ENCODE measurements at places on chromosomes 1 and 21.

DNA sequence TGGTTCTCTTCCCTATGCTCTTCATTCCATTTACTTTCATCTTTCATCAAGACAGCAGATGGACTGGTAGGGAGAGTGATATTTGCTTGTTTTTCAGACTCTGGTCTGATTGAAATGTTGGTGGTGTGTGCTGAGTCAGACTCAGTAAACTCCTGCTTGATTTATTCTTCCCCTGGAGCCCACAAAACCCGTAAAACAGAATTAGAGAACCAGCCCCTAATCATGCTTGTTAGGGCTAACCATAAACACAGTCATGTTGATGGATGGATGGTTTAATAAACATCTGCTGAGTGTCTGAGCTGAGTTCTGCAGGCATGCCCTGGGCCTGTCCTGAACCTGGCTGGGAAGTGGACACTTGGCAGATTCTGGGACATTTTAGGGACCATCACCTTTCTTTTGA is 24.8 kb downstream of the NOS1AP start:
- DNase-seq = no peak

DNA sequence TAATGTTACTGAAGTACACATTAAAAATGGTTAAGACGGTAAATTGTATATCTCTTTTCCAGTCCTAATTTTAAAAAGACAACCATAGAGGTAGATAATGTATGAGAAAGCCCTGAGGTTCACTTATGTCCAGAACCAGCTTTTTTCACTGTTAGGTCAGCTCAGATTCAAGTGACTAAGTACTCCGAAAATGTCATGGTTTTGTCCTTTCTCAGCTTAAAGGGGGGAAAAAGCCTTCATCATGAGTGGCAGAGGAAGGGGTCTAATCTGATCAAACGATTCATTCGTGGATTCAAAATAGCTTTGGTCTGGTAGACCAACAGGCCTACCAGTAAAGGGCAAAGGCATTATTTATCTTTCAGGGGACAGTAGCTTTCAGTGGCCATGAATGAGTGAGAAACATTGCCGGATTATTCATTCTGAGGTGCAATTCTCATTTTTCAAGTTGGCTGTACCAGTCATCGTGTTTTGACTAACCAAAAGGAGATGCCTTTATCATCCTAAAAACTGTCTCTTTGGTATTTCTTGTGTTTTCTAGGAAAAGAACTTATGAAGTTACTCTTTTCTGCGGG is 208.4 kb downstream of the HHIPL2 start:
- no peak for DNase-seq

DNA sequence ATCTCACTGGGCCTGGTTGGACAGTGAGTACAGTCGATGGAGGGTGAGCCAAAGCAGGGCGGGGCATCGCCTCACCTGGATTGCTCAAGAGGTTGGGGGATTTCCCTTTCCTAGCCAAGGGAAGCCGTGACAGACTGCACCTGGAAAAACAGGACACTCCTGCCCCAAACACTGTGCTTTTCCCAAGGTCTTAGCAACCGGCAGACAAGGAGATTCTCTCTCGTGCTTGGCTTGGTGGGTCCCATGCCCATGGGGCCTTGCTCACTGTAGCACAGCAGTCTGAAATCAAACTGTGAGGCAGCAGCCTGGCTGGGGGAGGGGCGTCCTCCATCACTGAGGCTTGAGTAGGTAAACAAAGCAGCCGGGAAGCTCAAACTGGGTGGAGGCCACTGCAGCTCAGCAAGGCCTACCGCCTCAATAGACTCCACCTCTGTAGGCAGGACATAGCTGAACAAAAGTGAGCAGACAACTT is 11.3 kb downstream of the C1orf105 start:
- DNase-seq = no peak

GRCh38 chr1:92903765-92904164 is 57.5 kb downstream of the DIPK1A start:
- DNase-seq = no peak

GRCh38 chr1:230273141-230273710 is 152.9 kb downstream of the PGBD5 start:
- DNase-seq = no peak

GRCh38 chr1:242886137-242886536 is 361.6 kb upstream of the PLD5 start:
- DNase-seq = no peak

GRCh38 chr1:196181594-196181878 is 426.7 kb downstream of the KCNT2 start:
- no peak for DNase-seq

DNA sequence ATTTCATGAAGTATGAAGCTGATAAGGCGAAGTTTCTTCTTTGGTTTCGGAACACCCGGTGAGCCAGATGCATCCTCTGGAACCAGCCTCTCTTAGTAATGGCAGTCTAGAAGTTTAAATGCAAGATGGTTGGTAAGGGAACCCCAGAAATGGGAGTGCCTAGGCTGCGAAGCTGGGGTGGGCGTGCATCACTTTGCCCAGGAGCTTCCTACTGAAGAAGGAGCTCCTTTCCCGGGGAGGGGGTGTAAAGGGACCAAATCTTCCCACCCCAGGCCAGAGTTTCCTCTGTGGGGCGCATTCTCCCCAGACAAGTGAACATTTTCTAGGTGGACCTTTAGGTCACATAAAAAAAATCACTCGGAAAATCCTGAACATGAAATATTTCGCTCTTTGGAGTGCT is 4.4 kb downstream of the TFF2 start:
- no peak for DNase-seq

DNA sequence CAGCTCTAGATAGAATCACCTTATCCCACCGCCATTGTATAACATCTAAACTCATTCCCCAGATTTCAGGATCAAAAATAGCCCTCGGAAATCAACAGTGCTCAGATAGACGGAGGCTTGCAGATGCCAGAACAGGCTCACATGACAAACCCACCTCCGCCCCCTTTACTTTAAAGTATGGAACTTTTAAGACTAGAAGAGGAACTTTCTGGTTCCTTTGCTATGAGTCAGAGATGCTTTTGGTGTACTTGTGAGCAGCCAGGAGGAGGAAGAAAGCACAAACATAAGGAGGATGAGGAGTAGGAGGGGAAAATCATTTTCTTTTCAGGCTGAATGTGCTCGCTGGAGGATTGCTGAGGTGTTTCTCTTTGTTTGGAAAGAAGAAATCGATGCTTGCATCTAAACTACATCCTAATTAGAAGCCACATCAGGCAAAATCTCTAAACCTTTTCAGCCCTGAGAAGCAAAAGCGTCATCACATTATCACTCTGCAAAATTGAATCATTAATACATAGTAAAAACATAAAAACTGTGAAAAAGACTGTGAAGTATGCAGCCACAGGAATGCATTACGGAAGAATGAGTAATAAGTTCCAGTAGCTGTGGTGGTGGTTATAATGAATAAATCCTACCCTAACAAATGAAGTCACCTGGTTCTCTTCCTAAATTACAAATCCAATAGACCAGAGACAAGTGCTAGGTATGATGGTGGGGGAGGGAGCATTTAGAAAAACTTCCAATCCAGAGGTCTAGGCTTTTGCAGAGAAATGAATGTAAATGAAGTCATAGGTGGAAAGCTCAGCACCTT is 251.3 kb downstream of the KCNH1 start:
- peak; percentile 3 for DNase-seq

GRCh38 chr1:56712150-56712549 is 67.0 kb downstream of the PRKAA2 start:
- no peak for DNase-seq

DNA sequence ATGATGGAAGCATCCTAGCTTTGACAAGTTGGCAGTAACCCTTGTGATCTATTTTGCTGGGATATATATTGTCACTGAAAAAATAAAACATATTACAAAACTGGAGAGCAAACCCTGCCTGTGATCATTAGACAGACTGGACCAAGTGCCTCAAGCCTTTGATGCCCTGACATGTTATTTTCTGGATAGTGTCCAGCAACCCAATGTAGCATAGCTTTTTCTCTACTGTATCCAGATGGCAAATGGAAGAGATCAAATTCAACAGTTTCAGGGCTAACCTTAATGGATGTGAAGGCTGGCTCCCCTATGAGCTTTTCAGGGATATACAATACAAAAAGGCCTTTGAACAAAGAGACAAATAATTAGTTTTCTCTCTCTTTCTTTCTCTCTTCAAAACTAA is 25.1 kb downstream of the WARS2 start:
- peak; percentile 83 for DNase-seq

DNA sequence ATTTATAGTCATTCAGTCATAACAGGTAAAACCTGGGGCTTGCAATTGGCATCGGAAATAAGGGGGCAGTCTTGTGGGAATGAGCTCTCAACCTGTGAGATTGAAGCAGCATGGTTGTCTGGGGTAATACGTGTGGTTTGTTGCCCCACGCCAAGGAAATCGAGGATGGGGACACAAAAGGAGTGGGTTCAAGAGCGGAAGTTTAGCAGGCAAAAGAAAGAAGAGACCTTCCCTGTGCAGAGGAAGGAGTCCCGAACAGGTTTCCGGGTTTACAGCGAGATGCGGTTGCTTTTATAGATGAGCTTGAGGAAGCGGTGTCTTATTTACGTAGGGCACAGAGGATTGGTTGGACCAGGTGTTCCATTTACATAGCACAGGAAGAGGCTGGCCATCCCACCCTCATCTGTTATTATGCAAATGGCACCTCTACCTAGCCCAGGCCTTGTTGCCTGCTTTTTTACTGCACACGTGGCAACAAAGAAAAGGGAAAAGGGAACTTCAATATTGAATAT is 37.3 kb downstream of the IFNAR1 start:
- peak; percentile 49 for DNase-seq

Data from brain (organoid and tissue), 16 donors.